Testis (tissue), 5 donors: ENCODE measurements at places on chromosomes 12 and 14. TPM values are rescaled to one million over a fixed set of nuclear protein-coding genes. Genes with fewer than 3 reads are reported as not detected.

DNA sequence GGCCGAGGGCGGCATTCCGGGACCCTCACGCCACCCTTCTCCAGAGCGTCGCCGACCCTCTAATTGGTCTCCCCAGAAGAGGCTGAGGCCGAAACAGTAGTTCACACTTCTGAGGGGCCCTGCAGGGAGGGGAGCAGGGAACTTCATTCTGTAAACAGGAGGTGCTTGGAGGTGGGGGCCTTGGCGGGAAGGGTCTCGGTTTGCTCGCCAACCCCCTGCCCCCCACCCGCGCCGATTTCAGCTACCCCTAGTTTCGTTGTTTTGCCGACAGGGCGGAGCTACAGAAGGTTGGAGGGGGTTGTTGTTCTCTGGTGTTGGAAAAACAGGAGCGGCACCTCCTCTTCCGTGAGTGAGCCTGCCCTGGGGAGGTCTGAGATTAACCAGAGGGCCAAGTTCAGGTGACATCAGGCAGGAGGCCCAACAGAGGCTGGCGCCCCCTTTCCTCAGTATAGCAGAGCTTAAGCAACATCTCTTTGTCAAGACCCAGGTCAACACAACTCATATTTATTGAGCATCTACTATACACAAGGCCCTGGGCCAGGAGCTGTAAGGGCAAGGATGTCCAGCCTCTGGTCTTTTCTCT lies 682 bp downstream of the ERBB3 start:
- no peak overlapping the region for H3K27ac ChIP-seq
- H3K36me3 ChIP-seq: no peaks in the 10 kb centered on the region
- no peak for DNase-seq
- no peaks in the 10 kb centered on the region for H3K27me3 ChIP-seq
- H3K4me1 ChIP-seq: peaks cover 7% of the 10 kb centered on the region

UNC79 gene
- 5.5 TPM for total RNA-seq

DNA sequence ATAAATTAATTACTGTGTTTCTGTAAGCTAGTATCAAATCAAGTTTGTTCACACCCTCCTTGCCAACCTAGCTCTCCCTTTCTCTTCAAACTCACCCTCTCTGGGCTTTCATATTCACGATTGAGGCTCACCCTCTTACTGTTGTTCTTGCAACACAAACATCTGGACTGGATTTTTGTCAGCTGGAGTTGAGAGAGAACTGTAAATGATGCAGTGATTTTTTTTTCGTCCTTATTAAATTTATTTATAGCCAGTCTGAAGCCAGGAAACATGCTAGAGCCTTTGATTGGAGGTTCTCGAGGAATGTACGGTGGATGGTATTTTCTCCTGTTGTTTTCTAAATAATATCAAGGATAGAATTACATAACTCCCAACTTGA lies 485.1 kb downstream of the ZFP36L1 start:
- H3K4me1 ChIP-seq: peaks cover 9% of the 10 kb centered on the region
- no peaks in the 10 kb centered on the region for H3K36me3 ChIP-seq
- DNase-seq: no peak

SLC38A1 gene
- total RNA-seq: 8.7 TPM

DNA sequence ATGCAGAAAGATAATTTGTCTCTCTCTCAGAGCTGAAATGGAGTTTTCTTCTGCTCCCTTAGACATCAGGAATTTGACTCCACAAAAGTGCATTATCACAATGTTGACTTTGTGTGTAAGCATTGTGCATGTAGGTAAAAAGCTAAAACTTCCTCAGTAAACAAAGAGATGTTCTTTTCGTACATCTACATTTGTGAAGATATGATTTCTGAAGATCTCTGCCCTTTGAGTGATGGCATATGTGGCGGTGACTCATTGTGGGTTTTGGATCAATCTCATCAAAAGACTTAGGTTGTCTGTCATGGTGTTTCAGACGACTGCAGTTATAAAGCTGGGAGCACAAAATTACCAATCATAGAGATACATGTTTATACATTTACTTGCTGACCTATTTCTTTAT lies 411.4 kb upstream of the LMO3 start:
- no peak for DNase-seq

- peak overlapping the region; percentile 96 for H3K4me3 ChIP-seq
- H3K36me3 ChIP-seq: no peaks in the 10 kb centered on the region
- peak overlapping the region; percentile 99 for H3K27ac ChIP-seq
- H3K4me1 ChIP-seq: peaks cover 30% of the 10 kb centered on the region
- H3K27me3 ChIP-seq: no peaks in the 10 kb centered on the region
- no peak for DNase-seq
These were observed 614 bp upstream of the MARK3 start for GRCh38 chr14:103384450-103385151.

GRCh38 chr14:106605548-106606448 lies 1079.4 kb downstream of the TMEM121 start:
- no peaks in the 10 kb centered on the region for H3K4me1 ChIP-seq
- H3K36me3 ChIP-seq: no peaks in the 10 kb centered on the region
- no peak overlapping the region for H3K4me3 ChIP-seq
- no peak overlapping the region for H3K27ac ChIP-seq

ACSS3 gene
- 17.1 TPM for total RNA-seq

DNA sequence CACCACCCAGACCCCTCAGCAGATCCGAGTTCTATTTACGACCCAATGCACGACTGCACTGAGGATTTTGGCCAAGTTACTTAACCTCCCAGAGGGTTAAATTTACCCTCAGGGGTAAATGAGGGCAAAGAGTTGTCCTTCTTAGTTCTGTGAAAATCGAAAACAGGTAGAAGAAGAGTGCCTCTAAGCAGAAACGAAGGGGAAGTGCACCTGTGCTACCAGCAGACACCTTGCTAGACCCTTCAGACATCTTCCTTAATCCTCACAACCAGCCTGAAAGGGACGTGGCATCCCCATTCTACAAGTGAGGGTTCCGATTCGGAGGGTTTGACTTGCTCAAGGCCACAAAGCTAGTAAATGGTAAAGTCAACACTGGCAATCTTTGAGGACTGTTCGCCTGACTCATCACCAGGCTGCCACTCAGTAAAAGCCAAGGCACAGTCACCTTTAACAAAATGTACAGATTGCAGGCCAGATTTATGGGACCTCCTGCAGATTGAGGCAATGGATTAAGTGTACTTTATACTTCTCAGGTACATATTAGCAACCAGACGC lies 1.6 kb downstream of the GSG1 start:
- peak overlapping the region; percentile 67 for H3K4me3 ChIP-seq
- H3K4me1 ChIP-seq: peaks cover 27% of the 10 kb centered on the region
- H3K27ac ChIP-seq: peak overlapping the region; percentile 86

- no peaks in the 10 kb centered on the region for H3K4me1 ChIP-seq
- DNase-seq: no peak
- no peak overlapping the region for H3K27ac ChIP-seq
- H3K36me3 ChIP-seq: no peaks in the 10 kb centered on the region
- no peak overlapping the region for H3K4me3 ChIP-seq
- no peaks in the 10 kb centered on the region for H3K27me3 ChIP-seq
These were observed 874.4 kb upstream of the USP15 start for GRCh38 chr12:61385771-61386170.

- H3K4me1 ChIP-seq: no peaks in the 10 kb centered on the region
- H3K27me3 ChIP-seq: no peaks in the 10 kb centered on the region
- no peaks in the 10 kb centered on the region for H3K36me3 ChIP-seq
- DNase-seq: no peak
- no peak overlapping the region for H3K4me3 ChIP-seq
- no peak overlapping the region for H3K27ac ChIP-seq
These were observed 22.8 kb downstream of the TMX1 start for GRCh38 chr14:51262868-51263267.

DNA sequence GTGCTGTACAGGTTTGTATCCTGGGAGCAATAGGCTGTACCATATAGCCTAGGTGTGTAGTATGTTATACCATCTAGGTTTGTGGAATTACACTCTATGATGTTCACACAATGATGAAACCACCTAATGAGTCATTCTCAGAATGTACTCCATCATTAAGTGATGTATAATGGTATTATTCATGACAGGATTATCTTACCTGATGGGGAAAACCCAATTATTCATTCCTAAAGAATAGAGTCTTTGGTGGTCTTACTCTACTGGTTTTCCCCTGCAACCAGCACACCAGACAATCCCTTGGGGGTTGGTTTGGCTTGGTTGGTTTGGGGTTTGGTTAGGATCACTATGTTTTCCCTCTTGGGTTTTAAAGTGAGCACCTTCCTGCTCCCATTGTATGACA lies 12.6 kb upstream of the OR10P1 start:
- no peak overlapping the region for H3K4me3 ChIP-seq
- no peaks in the 10 kb centered on the region for H3K4me1 ChIP-seq
- no peaks in the 10 kb centered on the region for H3K27me3 ChIP-seq
- no peaks in the 10 kb centered on the region for H3K36me3 ChIP-seq
- DNase-seq: no peak
- H3K27ac ChIP-seq: no peak overlapping the region

EXOC3L4 gene
- 2.4 TPM for total RNA-seq

DNA sequence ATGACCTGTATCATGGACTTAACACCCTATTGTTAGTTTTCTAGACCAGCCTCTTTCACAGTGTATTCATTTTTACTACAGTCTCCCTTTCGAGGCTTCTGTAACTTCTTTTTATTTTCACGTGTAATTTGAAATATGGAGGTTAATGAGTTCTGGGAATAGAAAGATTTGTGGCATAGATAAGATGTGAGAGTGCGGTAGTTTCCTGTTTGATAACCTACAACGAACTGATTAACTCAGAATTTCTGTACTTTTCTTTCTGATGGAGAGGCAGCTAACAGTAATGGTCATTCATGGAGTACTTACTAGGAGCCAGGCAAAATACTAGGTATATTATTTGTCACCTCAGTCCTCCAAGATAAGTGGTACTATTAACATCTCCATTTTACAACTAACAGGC lies 21.2 kb downstream of the POLR3B start:
- H3K27me3 ChIP-seq: no peaks in the 10 kb centered on the region
- H3K4me1 ChIP-seq: no peaks in the 10 kb centered on the region
- H3K36me3 ChIP-seq: no peaks in the 10 kb centered on the region
- no peak overlapping the region for H3K4me3 ChIP-seq
- no peak overlapping the region for H3K27ac ChIP-seq

- no peak overlapping the region for H3K4me3 ChIP-seq
- no peaks in the 10 kb centered on the region for H3K4me1 ChIP-seq
- no peak for DNase-seq
- no peaks in the 10 kb centered on the region for H3K36me3 ChIP-seq
These were observed 10.8 kb downstream of the NAV3 start for GRCh38 chr12:77841521-77841920.

HOXC13 gene
- 0.87 TPM for total RNA-seq

- H3K27ac ChIP-seq: no peak overlapping the region
- no peak overlapping the region for H3K4me3 ChIP-seq
- no peaks in the 10 kb centered on the region for H3K27me3 ChIP-seq
- no peak for DNase-seq
These were observed 9.0 kb downstream of the ARHGDIB start for GRCh38 chr12:14952299-14952921.

- H3K36me3 ChIP-seq: no peaks in the 10 kb centered on the region
- DNase-seq: no peak
- no peak overlapping the region for H3K4me3 ChIP-seq
- no peaks in the 10 kb centered on the region for H3K27me3 ChIP-seq
These were observed 1.3 kb downstream of the TMEM132D start for GRCh38 chr12:129902371-129903091.

DNA sequence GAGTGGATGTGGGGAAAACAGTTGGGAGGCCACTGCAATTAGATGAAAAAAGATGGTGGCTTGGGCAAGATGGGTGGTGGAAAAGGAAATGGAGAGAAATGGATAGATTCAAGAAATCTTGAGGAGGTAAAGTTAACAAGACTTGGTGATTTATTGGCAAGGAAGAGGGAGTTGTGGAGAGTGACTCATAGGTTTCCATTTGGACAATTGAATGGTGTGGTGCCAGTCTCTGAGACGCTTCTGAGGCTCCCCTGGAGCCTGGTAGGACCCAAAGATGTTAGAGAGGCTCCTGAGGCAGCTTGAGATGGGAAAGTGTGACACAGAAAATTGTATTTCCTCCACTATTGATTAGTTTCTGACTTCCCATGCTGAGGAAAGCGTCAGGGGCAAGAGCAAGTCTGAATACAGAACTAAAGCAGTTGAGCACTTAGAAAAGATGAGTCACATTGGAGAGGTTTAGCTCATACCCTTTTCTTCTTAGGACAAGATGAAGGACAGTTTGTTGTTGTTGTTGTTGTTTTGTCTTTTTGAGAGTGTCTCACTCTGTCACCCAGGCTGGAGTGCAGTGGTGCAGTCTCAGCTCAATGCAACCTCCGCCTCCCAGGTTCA lies 4.5 kb downstream of the PRPF40B start:
- no peaks in the 10 kb centered on the region for H3K27me3 ChIP-seq
- no peak overlapping the region for H3K4me3 ChIP-seq
- DNase-seq: no peak
- no peak overlapping the region for H3K27ac ChIP-seq
- H3K4me1 ChIP-seq: no peaks in the 10 kb centered on the region

DNA sequence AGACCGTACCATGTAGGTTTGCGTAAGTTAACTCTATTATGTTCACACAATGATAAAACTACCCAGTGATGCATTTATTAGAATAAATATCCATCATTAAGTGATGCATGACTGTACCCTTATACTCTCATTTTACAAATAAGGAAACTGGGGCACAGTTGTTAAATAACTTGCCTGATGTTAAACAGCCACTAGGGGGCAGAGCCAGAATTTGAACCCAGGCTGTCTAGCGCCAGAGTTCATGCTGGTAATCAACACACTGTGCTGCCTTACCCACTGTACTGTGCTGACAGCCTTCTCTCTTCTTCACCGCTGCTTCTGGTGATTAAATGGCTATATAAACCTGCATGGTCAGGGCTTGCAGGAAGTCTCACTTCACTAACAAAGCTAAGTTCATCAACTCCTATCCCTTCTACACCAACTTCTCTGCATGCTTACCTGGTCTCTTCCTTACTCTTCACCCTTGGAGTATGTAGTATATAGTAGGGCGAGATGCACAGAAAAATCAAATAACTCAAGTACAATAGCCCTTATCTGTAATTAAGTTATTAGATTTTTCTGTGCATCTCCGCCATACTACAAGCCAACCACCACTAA lies 43.6 kb upstream of the APPL2 start:
- no peaks in the 10 kb centered on the region for H3K27me3 ChIP-seq
- DNase-seq: no peak
- H3K4me1 ChIP-seq: peaks cover 5% of the 10 kb centered on the region
- H3K4me3 ChIP-seq: no peak overlapping the region
- H3K27ac ChIP-seq: no peak overlapping the region
- H3K36me3 ChIP-seq: no peaks in the 10 kb centered on the region

- no peak for DNase-seq
- no peaks in the 10 kb centered on the region for H3K4me1 ChIP-seq
- no peak overlapping the region for H3K4me3 ChIP-seq
These were observed 6.5 kb downstream of the ERC1 start for GRCh38 chr12:997505-997904.

R3HDM2 gene
- 93.9 TPM for total RNA-seq

GRCh38 chr12:119744900-119745606 lies 77.1 kb downstream of the PRKAB1 start:
- H3K4me1 ChIP-seq: no peaks in the 10 kb centered on the region
- no peaks in the 10 kb centered on the region for H3K27me3 ChIP-seq
- no peak overlapping the region for H3K27ac ChIP-seq
